ENCODE measurements at places on chromosomes 12 and 14.

DNA sequence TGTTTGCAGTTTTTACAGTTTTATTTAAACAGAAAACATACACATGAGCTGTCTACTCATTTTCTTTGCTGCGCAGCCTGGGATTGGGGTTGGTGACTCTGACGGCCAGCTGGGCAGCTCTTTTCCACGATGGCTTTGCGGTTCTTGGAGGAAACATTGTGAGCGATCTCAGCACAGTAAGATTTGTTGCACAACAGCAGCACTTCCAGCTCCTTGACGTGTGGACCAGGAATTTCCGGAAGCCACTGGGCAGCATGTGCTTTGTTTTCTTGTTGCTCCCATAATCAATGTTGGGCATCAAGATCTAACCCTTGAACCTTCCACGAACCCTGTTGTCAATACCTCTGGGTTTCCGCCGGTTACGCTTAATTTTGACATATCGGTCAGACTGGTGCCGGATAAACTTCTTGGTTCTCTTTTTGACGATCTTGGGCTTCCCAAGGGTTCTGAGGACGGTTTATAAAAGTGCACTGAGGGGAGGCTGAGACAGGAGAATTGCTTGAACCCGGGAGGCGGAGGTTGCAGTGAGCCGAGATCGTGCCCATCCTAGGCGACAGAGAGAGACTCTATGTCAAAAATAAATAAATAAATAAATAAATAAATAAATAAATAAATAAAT is 21.8 kb downstream of the FKBP11 start:
- no peak for DNase-seq

GRCh38 chr14:96901227-96901626 is 104.0 kb downstream of the VRK1 start:
- no peak for DNase-seq

DNA sequence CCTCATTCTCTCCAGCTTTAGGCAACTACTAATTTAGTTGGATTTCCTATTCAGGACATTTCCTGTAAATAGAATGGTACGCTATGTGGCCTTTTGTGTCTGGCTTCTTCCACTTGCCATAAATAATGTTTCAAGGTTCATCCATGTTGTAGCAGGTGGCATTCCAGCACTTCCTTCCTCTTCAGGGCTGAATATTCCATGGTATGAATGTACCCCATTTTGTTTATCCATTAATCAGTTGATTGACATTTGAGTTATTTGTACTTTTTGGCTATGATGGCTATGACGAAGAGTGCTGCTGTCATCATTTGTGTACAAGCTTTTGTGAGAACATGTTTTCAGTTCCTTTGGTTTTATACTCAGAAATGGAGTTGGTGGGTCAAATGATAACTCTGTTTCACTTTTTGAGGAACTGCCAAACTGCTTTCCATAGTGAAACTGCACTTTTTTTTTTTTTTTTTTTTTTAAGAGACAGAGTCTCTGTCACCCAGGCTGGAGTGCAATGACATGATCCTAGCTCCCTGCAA is 6.5 kb upstream of the CDK2AP1 start:
- no peak for DNase-seq

- peak; percentile 22 for DNase-seq
These were observed 68.2 kb upstream of the FGD4 start for GRCh38 chr12:32331133-32331532.

GRCh38 chr12:106445959-106446358 is 88.4 kb downstream of the POLR3B start:
- DNase-seq, result no peak
